Right kidney (tissue), 9 donors: ENCODE measurements at places on chromosomes 2 and 18.

GRCh38 chr2:98761909-98762308, 31.0 kb upstream of the MGAT4A start:
- DNase-seq: no peak

- peak; percentile 9 for DNase-seq
Observed at GRCh38 chr2:25617948-25618646, 55.3 kb downstream of the DTNB start.

- DNase-seq: no peak
Observed at GRCh38 chr2:146701183-146701582, 1143.6 kb upstream of the ACVR2A start.

GRCh38 chr2:64696636-64697035, 42.9 kb upstream of the SERTAD2 start:
- DNase-seq: no peak

DNA sequence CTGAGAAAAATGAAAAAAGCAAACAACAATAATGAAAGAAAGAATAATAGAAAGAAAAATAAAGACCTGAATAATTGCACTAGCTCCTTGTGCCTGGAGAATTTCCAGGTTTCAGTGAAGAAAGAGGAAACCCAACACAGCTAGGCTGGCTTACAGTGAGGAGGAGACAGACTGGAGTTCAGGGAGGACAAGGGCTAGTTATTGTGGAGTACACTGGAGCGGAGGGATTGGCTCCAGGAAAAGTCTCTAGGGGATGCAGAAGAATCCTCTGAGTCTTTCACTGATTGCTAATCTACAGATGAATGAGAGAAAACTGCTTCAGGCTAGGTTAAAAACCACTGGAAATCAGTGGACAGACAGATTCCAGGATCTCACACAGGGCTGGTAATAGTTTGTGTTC, 163.6 kb upstream of the RBMS1 start:
- DNase-seq: no peak

- DNase-seq: no peak
Observed at GRCh38 chr2:88707003-88707402, 15.5 kb downstream of the RPIA start.

- no peak for DNase-seq
Observed at GRCh38 chr2:21228041-21228895, 104.5 kb downstream of the TDRD15 start.

DNA sequence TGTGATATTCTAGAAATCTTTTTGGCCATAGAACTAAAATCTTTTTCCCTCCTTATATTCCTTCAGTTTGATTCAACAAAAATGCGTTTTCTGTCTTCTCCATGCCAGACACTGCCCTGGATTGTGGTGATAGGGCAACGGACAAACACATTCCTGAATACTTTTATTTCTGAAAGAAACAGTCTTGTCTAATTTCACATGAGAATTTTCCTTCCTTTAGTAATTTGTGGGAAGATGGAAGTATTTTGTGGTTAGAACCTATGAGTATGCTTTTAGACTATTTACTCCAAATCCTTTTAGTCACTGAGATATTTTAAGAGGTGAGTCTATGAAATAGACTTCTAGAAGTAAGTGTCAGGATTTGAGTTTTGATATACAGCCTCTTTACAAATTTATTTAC, 49.6 kb downstream of the COL5A2 start:
- no peak for DNase-seq

GRCh38 chr18:61595615-61596251, 262.5 kb downstream of the CDH20 start:
- DNase-seq: no peak

- no peak for DNase-seq
Observed at GRCh38 chr2:237153181-237153580, 67.5 kb downstream of the COPS8 start.

- DNase-seq: no peak
Observed at GRCh38 chr2:144944546-144945220, 424.8 kb upstream of the ZEB2 start.

GRCh38 chr2:98180456-98180855, 93.5 kb downstream of the VWA3B start:
- DNase-seq: no peak

GRCh38 chr18:38851526-38851925, 1285.9 kb upstream of the CELF4 start:
- no peak for DNase-seq

DNA sequence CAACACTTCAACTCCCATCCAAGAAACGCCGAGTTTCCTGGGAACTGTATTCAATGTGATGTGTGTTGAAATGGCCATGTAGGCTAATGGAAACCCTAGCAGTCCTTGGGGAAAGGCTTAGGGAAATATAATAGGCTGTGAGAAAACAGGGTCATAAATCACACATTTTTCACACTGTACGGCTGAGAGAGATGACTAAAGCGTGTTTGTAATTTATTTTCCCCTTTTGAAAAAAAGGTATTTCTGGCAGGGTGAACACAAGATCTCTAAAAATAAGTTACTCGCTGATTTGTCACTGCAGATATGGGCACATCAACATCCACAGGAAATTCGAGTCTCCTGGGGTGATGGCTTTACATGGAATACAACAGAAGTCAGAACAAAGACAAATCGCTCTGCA, 109.6 kb upstream of the ST6GAL2 start:
- no peak for DNase-seq

DNA sequence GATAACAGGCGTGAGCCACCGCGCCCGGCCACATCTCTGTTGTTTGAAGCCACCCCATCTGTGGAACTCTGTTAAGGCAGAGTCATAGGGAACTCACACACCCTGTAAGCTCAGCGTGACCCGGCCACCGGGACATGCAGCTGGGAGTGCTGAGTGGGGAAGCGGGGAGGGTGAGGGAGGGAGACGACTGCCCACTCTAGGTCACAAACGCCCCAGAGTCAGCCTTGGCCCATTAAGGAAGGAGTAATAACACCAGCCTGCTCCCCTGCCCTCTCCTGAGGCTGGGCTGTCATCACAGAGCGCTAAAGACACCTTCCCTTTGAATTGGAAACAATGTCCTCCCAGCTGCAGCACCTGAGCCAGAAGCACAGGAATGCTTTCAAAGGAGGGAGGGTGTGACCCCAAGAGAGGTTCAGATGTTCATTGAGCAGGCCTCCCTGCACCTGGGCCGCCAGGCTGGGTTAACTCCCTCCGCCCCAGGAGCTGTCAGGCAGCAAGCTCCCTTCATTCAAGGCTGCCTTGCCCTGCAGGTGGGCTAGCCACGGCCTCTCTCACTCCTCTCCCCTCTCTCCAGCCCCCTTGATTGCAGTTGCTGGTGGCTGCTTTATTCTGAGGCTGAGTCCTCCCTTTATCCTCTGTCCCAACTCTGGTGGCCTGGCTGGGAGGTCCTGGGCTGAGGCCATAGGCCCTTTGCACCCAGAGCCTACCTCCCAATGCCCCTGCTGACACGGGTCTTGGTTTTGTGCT, 77.2 kb upstream of the HPCAL1 start:
- peak; percentile 41 for DNase-seq

GRCh38 chr2:164562666-164563065, 58.6 kb downstream of the GRB14 start:
- no peak for DNase-seq

DNA sequence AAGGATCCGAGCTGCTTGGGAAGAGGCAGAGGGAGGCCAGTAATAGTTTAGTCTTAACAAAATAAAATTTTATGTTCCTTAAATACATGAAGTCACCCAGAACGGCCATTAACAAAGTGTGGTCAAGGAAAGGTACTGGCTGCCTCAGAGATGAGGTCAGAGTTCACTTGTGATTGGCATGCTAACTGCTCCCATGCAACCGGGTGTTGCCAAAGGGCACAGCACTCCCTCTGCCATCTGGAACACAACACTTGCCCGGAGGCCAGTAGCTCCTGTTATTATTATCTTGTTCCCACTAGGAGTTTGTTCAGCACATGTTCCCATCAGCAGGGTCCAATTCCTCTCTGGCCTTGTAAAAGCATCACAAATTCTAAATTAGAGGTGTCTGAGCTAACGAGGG, 207.0 kb downstream of the CYP26B1 start:
- DNase-seq: no peak

DNA sequence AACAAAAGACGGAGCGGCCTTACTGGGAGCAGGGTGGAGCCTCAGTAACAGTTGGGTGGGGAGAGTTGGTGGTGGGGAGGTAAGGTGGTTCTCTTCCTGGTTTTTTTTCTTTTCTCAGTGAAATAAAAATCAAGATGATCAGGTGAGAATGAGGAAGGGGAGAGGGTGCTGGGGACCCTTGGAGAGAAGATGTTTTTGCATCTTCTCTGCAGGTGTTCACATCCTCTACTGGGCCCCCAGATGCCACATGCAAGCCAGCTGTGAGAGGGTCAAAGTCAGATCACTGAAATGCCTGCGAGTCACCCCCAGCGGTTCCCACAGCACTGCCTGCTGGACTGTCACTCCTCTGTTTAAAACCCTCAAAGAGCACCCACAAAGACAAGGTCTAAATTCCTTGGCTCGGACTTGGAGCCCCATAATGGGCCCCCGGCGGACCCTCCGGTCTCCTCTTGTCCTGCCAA, 69.8 kb upstream of the FHL2 start:
- DNase-seq: no peak

DNA sequence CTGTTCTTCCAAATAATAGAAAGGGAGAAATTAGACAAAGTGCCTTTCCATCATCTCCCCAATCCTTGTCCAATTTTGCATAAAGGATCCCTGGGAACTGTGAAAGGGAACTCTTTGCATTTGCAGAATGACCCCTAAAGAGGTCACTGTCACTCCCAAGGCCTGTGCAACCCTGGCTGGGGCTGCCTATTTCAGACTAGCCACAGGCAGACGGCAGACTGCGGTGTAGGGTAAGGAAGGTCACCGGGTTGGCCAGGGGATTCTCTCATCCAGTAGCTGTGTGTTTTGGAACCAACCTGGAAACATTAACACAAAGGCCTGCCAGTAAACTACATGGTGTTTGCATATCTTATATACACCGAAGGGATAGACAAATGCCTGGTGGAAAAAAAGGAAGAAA, 818.7 kb downstream of the BCL11A start:
- no peak for DNase-seq

DNA sequence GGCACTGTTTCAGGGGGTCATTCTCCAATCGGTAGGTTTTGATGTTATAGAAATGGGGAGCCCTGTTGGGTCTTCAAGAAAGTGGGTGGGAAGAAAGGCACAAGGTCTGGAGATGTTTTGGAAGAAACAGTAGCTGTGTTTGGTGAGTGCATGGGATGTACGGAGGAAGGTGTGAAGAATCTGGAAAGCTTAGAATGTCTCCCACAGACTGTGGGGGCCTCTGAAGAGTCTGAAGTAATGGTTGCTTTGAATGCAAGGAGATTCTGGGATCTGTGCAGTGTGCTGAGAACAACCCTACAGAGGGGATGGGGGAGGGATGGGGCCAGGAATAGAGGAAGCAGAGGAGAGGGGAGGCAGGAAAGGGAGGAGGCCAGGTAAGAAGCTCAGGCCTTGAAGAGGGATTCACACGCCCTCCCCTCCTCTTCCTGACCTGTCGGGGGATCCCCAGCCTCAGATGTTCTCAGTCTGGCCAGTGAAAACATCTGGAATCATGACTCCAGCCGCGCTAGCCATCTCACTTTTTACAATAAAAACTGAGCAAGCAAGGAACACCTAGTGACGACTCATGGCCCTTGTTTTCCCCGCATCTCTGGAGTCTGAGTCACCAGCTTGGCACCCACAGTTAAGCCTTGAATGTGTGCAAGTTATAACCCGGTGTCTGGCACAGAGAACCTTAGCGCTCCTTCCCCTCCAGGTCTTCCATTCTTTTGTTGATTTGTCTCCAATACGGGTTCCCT, 74.2 kb downstream of the SH3BP4 start:
- no peak for DNase-seq

DNA sequence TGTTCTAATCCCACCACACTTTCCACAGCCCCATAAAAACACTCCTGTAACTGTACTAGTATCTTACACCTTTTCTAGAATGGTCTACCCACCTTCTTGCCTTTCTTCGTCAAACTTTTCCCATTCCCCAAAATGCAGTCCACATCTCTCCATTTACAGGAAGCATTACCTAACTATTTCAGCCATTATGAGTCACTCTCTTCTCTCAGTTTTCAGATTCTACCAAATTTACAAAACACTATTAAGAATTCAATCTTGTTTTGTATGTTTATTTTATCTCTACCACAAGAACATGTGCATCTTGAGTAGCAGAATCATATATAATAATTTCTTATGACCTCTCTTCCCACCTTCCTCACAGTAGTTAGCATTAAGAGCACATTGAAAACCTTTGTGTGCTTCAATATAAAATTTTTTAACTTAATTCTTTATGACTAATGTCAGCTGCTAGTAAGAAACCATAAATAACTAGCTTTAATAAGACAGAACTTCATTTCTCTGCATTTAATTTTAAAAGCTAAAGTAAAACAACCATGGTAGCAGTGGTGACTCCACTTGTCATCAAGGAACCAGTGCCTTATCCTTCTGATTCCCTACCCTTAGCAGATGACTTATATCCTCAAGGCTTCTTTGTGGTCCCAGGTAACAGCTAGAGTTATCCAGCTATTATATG, 56.6 kb upstream of the MAP2 start:
- no peak for DNase-seq

- no peak for DNase-seq
Observed at GRCh38 chr18:31197676-31198075, 35.0 kb upstream of the DSC1 start.

DNA sequence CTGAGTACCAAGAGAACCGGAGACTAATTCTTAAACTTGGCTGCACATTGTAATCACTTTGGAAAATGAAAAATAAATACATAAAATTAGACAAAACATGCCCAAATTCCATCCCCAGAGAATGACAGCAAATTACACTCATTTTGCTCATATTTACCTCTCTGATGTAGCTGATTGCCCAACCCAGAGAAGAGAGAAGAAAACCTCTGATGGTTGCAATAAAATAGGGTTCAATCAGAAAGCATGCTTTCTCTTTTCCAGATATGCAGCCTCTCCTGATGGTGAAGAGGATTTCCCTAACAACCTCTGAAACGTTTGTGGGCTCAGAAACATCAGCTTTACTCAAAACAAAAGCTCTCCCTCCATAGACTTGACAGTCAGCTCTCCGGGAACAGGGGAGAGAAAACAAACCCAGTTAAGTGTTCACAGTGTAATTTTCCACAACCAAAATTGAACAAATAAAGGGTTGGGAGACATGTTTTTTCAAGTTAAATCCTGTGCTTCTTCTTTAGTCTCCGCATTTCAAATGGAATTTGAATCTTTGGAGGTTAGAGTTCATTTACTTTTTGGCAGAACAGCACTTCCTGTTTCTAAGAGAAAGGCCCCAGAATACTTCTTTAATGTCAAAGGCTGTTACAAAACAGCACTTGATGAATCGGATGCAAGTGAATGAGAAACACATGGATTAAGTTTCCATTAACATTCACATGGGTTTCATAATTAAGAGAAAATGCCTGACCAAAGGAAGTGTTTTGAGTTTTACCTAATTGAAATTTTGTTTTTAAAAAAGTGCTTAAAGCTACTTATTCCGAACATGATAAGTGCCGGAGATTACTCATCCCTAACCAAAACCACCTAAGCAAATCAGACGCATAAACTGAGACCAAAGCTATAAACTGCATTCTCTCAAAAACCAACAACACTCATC, 570.1 kb upstream of the SYT4 start:
- no peak for DNase-seq

GRCh38 chr2:85712849-85713612, 18.9 kb downstream of the GNLY start:
- DNase-seq: no peak
